EL (cell line): ENCODE measurements at places on chromosomes 16 and 17.

GRCh38 chr17:71482625-71483024 lies 638.2 kb upstream of the SOX9 start:
- DNase-seq = no peak

GRCh38 chr16:719815-720446 lies 1.0 kb upstream of the ANTKMT start:
- DNase-seq = peak; percentile 32

DNA sequence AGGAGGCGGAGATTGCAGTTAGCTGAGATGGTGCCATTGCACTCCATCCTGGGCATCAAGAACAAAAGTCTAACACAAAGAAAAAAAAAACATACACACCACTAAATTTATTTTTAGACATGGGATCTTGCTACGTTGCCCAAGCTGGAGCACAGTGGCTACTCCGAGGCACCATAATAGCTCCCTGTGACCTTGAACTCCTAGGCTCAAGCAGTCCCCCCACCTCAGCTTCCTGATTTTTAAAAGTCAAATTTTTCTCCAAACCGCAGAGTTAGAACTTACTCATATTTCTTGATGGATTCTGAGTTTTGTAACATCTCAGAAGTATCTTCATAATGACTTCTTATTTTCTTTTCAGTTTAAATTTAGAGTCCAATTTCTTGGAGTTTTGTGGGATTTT lies 3.4 kb downstream of the CMTM4 start:
- no peak for DNase-seq

DNA sequence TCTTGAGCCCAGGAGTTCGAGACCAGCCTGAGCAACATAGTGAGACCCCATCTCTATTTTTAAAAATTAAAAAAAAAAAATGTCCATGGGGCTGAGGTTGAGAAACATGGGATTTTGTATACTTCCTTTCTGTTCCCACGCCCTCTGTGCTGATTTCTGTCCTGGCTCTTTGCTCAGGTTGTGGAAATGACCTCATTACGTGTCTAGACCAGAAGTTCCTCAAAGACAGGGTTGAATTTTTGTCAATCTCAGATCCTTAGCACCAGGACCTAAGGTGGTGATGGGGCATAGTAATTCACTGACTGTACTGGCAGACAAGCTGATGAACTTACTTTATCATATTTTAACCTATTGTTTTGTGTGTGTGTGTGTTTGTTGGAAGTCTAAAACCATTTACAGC lies 11.2 kb upstream of the HNF1B start:
- no peak for DNase-seq

GRCh38 chr17:72590382-72590781 lies 469.6 kb downstream of the SOX9 start:
- DNase-seq = peak; percentile 68

- peak; percentile 96 for DNase-seq
These were observed 84.4 kb upstream of the XYLT1 start for GRCh38 chr16:17555176-17555575.

DNA sequence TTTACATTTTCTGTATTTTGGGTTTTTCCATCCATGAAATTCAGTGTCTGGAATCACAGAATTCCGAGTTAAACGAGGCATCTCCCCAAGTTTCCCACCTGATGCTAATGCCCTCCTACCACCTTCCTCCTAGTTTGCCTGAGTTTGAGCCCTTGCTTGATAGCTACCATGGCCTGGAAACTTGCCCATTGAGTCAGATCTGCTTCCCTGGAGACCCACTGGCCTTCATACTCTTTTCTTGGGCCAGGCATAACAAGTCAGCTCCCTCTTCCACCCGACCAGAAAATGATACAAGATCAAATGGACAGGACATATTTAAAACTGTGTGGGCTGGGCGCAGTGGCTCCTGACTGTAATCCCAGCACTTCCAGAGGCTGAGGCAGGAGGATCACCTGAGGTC lies 10.2 kb downstream of the SETD1A start:
- DNase-seq = no peak

DNA sequence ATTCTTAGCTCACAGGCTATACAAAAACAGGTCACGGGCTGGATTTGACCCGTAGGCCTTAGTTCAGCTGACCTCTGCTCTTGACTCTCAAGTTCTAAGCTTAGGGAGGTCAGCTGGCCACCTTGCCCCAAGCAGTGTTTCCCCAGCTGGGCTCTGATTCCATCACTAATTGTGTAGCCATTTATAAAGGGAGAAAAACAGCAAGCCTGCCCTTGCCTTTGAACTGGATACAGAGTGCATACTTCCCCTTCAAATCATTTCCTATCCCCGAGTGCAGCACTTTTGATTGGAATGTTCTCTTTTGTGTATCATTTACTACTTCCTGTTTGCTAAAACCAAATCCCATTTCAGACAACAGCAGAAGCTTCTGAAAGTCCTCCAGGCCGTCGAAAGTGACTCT lies 153.6 kb downstream of the KATNIP start:
- DNase-seq = peak; percentile 27

GRCh38 chr16:86590501-86591144 lies 12.3 kb downstream of the FOXL1 start:
- peak; percentile 87 for DNase-seq

DNA sequence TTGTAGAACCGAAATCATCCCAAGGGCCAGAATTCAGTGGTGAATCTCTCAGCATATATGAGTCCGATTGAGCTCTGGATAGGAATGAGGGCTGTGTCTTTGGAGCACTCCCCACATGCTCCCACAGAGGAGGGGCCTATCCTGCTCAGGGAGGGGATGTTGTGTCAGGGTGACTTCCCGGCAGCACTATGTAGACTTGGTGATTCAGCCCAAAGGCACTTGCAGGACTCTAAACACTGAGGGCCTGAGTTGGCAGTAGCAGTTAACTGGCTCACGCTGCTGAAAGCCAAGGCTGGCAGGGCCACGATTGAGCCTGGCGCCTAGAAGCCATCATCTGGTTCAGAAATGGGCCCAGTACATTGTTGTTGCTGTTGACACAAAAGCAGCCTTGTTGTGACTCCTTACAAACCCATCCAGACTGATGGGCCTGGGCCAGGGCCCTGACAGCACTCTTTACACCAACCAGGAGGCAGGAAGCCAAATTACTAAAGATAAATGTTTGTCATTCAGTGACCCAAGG lies 31.9 kb downstream of the NMT1 start:
- DNase-seq = peak; percentile 99

DNA sequence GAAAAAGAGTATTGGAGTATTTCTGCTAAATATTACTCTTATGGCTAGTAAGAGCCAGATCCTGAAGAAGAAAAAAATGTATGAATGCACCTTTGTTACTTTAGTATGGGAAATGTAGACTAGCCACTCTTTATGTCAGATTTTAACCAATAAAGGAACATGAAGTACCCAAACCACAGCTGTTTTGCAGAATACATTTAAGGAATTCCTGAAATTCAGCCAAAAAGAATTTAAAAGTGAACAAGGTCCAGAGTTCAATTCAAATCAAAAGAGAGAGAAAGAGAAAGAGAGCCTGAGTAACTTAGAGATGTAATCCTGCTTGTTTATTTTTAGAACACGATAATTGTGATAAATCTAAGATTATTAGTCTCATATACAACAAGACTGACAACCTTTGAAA lies 1.2 kb downstream of the KCNJ16 start:
- no peak for DNase-seq

GRCh38 chr16:30519120-30520049 lies 7.0 kb downstream of the ZNF768 start:
- no peak for DNase-seq

GRCh38 chr17:36935671-36936454 lies 1.4 kb upstream of the LHX1 start:
- DNase-seq = no peak

DNA sequence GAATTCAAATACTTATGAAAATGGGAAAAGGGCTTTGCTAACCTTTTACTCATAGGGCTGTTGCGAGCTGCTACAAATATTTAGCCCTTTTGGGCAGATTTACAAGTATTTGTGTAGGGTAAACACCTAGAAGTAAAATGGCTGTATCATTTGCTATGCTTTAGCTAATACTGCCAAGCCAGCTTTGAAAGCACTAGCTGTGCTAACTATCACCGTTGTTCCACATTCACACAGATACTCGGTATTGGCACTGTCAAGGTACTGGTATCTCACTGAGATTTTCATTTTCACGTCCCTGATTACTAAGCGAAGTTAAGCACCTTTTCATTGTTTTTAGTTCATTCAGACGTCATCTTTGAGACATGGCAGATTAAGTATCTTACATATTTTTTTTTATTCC lies 84.8 kb downstream of the GLG1 start:
- DNase-seq = peak; percentile 6

DNA sequence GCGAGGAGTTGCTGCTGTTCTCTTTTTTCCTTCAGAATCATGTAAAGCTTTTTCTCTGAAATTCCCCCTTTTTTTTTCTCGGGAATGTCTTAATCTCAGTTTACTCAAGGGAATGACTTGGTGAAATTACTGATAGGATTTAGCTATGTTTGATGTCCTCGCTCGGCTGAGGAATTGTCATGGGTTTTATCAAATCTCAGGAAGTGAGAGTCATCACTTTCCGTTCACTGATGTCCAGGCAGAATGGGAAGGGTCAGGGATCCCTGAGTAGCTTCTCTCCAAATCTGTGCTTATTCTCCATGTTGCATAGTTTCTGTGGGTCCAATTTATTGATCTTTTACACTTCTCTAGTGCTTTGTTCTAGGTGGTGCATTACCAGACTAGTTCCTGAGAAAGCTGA lies 6.3 kb downstream of the IGSF6 start:
- DNase-seq = no peak

DNA sequence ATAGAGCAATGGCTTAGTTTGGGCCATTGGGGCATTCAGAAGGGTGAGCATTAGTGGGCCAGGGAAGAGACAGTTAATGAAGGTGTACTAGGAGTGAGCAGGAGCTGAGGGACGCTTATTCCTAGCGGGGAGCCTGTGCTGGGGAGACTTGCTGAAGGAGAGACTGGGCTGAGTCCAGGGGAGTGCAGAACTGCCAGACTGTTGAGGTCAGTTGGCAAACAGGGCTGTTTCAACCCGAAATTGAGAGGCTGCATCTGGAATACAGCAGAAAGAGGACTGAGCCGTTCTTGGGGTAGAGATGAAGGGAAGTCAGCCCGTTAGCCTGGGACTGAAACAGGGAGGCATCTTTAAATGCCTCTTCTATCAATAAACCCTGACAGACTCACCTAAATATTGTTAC lies 33.2 kb downstream of the MAP2K6 start:
- DNase-seq = no peak

DNA sequence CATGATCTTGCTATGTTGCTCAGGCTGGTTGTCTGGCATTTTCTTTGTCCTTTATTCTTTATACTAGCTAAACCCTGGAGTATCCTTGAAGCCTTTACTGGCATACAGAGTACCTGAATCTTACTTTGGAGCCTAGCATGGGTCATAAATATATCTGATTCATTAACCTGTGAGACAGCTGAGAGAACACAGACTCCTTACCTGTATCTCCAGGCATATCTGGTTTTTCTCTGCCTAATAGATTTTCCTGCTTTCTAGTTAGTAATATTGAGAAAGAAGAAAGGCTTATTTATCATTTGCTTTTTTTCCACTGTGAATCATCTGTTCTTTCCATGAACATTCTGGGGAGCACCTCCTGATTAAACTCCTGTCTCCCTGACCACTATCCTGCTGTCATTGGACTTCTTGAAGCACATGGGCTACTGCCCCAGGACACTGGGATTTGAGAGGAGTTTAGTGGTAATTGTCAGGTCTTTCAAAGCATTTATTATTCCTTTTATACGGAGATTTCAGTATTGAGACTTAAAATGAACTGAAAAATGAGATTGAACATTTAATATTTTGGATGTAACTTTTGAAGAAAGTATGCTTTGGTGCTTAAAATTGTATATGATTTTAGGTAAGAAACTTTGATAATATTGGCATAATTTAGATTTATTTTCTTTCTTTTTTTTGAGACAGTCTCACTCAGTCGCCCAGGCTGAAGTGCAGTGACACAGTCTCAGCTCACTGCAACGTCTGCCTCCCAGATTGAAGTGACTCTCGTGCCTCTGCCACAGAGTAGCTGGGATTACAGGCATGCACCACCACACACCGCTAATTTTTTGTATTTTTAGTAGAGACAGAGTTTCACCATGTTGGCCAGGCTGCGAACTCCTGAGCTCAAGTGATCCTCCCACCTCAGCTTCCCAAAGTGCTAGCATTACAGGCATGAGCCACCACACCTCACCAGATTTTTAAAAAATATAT lies 8.6 kb downstream of the PDP2 start:
- DNase-seq = no peak

GRCh38 chr17:21452377-21453143 lies 76.4 kb downstream of the KCNJ12 start:
- peak; percentile 72 for DNase-seq

GRCh38 chr16:17512636-17513220 lies 42.0 kb upstream of the XYLT1 start:
- peak; percentile 42 for DNase-seq

GRCh38 chr17:57496382-57496781 lies 240.1 kb downstream of the MSI2 start:
- no peak for DNase-seq

DNA sequence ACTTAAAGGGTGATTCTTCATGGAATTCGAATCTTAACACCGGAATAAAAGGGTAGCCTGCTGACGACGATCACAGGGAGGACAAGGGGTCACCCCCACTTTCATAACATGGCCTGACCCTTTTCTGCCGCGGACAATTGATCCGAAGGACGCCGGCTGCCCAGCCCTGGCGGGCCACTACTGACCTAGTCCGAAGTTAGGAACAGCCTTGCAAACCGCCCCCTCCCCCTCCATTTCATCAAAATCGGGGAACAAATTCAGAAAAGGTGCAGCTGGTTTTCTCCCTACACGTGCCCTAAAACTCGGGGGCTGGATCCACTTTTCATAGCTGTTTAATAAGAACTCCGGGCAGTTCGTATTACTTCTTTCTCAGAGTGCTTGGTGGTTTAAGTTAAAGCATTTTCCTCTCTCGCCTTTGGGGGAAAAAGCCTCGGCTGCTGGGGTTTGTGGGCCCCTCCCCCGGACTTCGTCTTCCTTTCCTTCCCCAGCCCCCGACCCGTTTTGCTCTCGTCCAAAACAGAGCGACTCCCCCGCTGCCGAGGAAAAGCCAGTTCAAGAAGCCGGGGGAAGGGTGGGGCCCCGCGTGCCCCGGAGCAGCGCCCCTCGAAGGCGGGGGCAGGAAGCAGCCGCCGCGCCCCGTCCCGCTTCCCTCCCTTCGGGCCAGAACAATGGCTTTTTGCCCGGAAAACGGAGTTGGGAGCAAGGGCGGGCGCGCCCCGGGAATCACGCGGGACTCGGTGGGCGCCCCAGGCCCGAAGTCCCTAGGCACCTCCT lies 641 bp upstream of the CBX2 start:
- DNase-seq = peak; percentile 58

DNA sequence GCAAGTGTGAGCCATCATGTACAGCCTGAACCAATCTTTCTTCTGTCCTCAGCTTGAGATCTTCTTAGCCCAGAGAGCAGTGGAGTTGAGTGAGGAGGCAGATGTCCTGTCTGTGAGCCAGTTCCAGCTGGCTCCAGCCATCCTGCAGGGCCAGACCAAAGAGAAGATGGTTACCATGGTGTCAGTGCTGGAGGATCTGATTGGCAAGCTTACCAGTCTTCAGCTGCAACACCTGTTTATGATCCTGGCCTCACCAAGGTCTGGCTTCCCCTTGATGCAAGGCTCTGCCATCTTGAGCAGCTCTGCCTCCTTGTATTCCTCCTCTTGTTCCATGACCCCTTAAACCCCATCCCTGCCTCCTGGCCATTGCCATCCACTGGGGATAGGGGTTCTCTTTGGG lies 9.6 kb downstream of the CDK5RAP3 start:
- DNase-seq = no peak

GRCh38 chr16:76614269-76614668 lies 337.1 kb downstream of the CNTNAP4 start:
- DNase-seq = no peak
